Cortex of kidney (tissue), 1 donor: ENCODE measurements at places on chromosomes 6 and 20.

DNA sequence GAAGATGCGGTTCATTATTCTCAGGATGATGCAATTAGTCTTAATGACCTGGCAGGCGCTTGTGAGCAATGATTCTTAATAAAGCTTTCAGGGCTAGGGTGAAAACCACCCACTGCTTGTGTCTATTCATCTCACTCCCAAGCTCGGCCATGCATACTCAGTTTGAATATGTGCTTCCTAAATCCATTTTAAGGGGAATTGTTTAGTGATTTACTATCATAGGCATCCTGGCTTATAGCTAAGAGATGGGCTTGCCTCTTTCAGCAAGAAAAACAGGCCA, 141.1 kb upstream of the SLC24A3 start:
- DNase-seq: no peak

GRCh38 chr20:46013829-46014516, 5.3 kb downstream of the MMP9 start:
- no peak for DNase-seq

- no peak for DNase-seq
Observed at GRCh38 chr20:54481442-54481841, 6.0 kb downstream of the DOK5 start.

DNA sequence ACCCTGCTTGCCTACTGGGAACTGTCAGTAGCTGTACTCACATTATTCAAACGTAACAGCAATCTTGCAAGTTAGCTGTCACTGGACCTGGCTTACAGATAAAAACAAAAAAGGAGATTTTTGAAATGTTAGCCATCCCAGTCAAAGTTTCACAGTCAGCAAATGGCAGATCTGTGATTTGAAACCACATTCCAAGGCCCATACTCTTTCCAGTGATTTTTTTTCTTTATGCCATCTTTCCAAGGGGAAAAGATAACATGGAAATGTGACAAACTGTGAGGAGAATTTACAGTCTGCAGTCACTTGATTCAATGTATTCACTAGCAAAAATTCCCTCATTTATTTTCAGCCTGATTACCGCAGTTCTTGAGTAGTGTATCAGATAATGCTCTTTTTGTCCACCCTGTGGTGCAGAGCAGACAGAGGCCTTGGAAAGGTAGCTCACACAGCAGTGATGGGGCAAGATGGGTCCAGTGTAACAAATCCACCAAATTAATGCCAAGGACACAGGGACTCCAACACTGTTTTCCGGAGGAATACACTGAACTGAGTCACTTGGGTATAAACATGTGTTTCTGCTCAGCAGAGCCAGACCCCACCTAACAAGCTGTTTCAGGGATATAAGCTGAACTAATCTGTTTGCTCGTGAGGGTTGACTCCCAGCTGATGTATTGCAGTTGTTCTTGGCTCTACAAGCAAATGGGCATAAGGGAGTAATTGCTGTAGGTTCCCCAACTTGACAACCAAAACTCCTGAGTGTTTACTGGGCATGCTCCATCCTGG, 49.9 kb upstream of the ADGRF1 start:
- DNase-seq: no peak

- no peak for DNase-seq
Observed at GRCh38 chr6:74598462-74599393, 607.1 kb downstream of the COL12A1 start.

DNA sequence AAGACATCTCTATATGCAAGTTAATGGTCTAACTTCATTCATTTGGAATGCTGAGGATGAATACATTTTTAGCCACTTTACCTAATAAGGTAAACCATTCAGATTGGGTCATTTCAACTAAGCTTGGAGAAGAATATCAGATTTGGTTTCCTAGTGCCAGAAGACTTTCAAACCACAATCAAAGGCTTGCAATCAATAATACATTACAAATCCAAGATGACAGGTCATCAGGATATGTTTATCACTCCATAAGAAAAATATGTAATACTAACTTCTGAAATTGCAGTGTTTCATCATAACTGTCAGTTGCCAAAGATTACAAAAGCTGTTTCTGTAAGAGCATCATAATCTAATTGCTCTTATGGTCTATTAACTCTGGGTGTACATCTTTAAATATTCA, 654.0 kb downstream of the COL12A1 start:
- no peak for DNase-seq

GRCh38 chr6:13924949-13925881, at the start of gene RNF182:
Gene RNF182, plus strand, starts transcription at chr6:13924952. Its CDS starts 52,168 bp downstream, at chr6:13977120.
- DNase-seq: no peak

DNA sequence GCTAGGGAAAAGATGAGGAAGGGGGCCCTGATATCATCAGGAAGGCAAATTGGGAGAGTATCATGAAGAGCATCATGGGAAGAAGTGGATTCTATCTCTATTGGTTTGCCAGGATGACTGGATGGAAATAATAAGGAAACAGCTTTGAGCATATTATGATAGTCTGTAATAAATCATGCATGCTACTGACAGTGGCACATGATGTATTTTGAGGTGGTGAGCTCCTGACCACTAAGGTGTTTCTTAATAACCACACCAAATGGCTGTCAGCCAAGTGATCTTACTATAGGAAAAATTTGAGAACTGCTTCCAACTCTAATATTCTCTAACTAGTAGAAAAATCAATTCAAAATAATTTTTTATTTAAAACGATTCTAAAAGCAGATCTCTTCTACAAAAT, 548.4 kb upstream of the JAG1 start:
- no peak for DNase-seq

DNA sequence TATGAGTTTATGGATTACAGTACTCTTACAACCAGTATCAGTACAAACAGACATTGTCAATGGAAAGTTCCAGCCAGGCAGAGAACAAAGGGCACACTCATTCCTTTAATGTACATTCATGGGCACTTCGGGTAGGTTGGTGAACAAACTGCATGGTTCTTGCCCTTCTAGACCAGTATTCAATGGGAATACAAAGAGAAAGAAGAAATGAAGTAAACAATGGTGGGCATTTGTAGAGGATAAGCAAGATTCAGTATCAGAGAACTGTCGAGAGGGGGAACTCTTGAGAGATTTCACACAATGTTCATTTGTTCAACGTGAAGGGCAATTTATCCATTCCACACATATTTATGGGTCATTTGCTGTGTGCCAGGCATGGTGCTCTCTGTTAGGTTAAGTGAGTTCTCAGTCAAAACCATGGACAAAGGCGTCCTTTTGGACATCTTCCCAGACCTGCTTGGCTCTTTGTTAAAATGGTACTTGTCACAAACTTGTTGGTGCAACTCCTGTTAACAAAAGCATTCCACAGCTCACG, 714.8 kb downstream of the DHX35 start:
- no peak for DNase-seq

DNA sequence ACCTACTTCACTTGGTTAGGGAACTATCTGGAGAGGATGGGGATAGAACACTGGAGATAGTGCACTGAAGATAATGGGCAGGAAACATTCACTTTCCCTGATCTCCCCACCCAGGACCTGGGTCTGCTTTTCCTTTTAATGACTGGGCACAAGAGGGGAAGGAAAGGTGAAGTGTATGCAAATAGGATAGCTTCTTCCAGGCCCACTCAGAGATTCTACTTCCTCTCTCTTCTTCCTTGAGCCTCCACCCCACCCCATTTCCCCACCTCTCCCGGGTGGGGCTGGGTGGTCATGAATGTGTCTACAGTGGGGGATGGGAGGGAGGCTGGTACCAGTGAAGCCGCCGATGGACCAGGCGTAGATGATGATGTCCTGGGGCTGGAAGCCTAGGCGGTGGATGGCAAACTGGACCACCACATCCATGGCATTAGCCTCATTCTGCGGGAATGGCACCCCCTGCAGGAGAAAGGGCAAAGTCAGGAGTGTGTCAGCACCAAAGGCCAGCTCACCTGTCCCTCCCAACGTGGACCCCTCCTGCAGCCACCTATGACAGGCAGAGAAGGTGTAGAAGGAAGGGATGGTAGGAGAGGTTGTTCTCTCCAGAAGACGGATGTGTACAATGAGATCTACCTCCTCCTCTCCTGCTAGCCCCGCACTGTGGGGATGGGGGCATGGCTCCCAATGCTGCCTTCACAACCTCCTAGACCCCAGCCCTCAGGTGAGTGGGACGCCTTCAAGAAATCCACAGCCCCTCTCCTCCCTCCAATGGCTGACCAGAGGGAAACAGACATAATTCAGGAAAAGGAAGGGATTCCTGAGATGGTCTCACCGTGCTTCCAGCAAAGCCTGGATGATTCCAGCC, 8.6 kb upstream of the LY6G5C start:
- DNase-seq: no peak

GRCh38 chr6:14121936-14122344, 4.4 kb downstream of the CD83 start:
- DNase-seq: no peak

DNA sequence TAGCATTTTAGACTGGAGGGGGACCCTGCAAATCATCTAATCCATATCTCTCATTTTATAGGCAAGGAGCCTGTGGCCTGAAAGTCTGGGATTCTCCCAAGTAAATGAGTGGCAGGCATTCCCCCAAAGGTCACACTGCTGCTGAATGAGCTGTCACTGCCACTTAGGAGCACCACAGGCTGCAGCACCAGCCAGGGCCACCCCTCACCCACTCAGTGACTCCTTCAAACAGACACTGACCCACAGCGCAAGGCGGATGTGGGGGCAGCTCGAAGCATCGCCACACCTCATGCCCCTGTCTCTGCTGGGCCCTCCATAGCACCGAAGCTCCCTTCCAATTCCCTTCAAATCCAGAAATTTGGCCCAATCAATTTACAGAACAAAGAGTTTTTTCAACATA, 119.9 kb upstream of the ARID1B start:
- no peak for DNase-seq

- DNase-seq: no peak
Observed at GRCh38 chr6:112145080-112145573, 57.7 kb downstream of the FAM229B start.

DNA sequence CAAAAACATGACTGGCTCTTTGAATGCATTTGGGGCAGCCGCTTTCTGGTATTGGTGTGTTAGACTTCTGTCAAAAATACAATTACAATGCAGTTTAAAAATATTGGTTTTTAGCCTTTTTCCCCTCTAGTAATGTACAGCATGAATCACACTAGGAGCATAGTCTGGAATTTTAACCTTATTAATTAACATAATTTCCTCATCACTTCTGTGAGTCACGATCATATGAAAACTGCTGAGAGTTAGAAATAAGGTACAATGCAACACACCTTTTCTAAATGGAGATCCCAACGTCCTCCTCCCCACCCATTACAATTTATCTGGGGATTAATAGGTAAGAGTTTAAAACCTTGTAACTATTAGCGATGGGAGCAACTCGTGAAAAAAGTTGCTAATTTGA, 297.1 kb upstream of the RIMS1 start:
- DNase-seq: no peak

DNA sequence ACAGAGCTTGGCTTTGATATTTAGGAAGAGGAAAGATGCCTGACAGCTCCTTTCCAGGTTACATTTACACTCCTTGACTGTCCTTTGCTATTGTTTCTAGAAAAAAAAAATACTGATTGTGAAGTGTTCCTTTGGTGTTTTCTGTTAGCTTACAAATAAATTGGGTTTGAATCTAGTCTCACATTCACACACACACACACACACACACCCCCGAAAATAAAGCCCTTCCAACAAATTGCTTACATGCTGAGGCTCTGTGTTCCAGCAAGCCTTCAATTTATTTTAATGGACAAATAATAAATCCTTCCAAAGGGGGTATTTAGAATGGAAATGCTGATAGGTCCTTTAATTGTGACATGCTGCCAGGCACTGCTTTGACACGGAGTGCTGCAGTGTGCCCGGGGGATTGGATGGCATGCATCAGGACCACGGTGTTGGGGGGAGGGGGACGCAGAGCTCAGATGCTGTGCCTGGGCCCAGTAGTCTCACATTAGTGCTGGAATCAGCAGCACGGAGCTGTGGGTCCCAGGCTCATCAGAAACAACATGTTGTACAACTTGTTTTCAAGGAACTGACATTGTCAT, 199.9 kb downstream of the CD83 start:
- no peak for DNase-seq

GRCh38 chr20:15817351-15817750, 755.9 kb downstream of the KIF16B start:
- no peak for DNase-seq

GRCh38 chr6:44257753-44258324, 511 bp upstream of the SLC35B2 start:
- DNase-seq: no peak

- no peak for DNase-seq
Observed at GRCh38 chr6:51474022-51474975, 613.1 kb downstream of the PKHD1 start.

GRCh38 chr20:9185511-9185910, 116.6 kb downstream of the PLCB4 start:
- no peak for DNase-seq

DNA sequence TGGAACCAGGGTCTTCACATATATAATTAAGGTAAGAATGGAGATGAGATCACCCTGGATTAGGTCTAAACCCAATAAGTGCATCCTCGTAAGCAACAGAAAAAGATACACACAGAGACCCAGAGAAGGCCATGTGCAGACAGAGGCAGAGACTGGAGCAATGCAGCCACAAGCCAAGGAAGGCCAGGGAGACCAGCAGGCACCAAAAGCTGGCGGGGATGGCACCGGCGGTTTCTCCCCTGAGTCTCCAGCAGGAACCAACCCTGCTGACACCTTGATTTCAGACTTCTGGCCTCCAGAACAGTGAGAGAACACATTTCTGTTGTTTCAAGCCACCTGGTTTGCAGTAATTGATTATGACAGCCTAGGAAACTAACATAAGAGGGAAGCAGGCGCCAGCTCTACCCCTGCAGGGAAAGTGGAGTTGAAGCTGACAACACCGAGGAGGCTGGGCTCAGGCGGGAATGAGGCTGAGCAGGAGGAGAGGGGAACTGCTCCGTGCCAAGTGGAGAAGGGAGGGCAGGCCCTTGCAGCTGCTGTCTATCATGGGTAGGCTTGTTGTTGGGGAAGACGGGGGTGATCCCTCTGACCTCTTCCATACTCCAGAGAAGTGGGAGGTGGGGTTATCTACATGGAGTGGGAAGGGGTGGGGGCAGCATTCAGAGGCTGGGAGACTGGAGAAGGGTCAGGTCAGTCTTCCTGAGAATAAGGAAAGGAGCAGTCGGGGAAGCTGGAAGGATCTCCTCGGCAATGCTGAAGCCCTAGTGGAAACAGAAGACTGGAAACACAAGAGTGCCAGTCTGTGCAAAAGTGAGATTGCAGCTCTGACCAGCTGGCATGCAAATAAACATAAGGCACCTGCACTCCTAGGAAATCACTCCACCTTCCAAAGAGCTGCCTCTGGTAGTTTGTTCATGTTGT, 72.7 kb downstream of the NFATC2 start:
- DNase-seq: no peak

DNA sequence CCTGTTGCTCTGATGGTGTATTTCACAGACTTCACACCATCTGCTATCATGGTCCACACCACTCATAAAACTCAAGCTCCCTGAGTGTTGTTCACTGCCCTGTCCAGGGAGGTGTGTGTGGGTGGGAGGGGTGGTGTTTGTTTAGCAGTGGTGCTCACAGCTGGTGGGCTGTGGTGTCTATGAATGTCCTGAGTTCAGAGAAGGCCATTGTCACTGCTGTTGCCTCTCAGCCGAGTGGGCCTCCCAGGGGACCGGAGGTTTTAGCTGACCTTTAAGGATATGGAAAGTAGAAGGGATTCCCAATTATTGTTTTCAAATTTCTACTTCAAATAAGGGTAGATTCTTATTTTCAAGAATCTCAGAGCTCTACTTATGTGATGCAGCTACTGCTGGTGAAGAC, 45.6 kb downstream of the DTD1 start:
- no peak for DNase-seq
